ENCODE measurements at places on chromosomes 5 and 9.

DNA sequence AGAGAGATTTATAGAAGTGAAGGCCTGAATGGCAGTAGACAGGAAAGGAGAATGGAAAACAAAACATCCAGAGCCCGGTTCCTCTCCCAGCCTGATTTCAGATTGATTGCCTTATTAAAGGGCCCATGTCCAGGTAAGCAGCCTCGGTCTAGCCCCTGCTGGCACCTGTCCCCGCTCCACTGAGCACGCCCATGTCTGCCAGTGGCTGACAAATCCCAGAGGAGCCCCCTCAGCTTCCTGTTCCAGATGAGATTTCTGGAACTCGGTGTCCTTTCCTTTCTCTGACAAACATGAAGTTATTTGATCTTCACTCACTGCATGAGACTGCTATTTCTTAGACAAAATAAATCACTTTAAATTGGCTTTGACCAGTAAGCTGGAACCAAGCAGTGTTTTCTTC, 187.0 kb upstream of the ADCY2 start:
- DNase-seq, result peak; percentile 99

DNA sequence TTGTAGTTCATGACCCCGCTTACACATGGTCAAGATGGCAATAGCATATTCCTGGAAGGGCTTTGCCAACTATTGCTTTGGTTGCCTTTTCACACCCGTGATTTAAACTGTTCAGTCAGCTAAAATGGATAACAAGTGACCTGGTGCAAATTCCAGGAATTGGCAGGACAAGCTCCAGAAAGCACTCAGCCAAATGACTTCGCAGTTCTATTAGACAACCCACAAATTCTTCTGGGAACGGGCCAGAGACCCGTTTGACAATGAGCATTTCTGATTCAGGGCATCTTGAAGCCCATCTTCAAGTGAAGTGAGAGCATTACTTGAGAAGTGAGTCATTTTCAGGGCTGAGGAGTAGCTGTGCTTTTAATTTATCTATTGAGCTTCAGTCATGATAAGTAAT, 165.0 kb downstream of the DROSHA start:
- no peak for DNase-seq

DNA sequence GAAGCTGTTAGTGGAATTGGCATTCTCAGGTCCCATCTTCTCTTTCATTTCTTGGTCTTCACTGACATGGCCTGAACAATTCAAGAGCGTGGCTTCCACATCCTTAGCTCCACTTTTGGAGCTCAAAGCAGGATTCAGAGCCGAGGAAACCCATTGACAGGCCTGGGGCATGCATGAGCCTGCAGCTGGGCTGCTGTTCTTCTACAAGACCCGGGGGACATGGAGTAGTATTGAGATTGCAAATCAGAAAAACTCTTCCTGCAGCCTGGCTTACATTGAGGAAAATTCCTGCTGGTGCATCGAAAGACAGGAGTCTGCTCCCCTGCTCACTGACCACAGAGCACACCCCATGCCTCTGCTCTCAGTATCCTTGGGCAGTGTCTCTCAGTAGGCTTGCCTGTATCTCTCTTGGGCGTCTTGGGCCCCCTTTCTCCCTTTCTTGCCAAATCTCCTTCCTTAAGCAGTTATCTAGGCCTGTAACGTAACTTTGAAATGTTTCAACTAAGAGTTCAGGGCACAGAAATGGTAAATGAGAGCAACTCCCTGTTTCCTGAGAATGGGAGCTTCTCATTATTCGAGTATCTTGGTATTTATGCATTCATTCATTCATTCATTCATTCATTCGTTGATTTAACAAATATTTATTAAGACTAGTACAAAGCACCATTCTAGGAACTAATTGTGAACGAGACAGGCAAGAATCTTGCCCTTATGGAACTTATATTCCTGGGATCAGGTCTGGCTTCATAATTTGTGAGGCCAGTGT, 603.6 kb upstream of the CLINT1 start:
- DNase-seq, result no peak

GRCh38 chr9:137221506-137222111, 431 bp downstream of the RNF208 start:
- no peak for DNase-seq

- DNase-seq, result no peak
Measured at GRCh38 chr5:12672141-12672540, 767.9 kb upstream of the CTNND2 start.

GRCh38 chr5:167057665-167058064, 1233.8 kb upstream of the WWC1 start:
- DNase-seq, result no peak

- no peak for DNase-seq
Measured at GRCh38 chr5:122156724-122157325, 27.5 kb downstream of the ZNF474 start.

GRCh38 chr9:120935383-120935857, 8.8 kb upstream of the TRAF1 start:
- peak; percentile 91 for DNase-seq

DNA sequence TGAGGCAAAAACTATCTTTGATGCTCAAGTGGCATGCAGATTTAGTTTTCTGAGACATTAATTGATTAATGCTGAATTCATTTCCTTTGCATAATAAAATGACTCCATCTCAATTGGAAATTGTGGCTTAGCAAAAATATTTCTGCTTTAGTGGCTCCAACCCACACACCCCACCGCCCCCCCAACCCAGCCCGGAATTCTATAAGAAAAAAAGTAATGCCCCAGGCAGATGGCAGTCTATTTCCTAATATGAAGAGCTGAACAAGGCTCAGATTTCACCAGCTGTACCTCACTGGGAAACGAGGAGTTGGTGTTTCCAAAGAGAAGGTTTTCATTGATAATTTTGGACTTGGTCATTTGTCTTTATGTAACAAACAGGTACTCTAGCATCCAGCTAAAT, 182.1 kb downstream of the FBN2 start:
- DNase-seq, result no peak

Data from NCI-H1105 treated with DMSO at 0.1 percent for 48 hours (cell line).